NCI-H524 (cell line): ENCODE measurements at places on chromosomes 7 and 10.

- no peak for DNase-seq
Measured at GRCh38 chr10:133415752-133416151, 8.7 kb downstream of the SPRN start.

- DNase-seq, result no peak
Measured at GRCh38 chr7:144487901-144488300, 84.4 kb upstream of the NOBOX start.

GRCh38 chr10:95327367-95327766 lies 36.6 kb upstream of the PDLIM1 start:
- DNase-seq, result peak; percentile 83

- peak; percentile 90 for DNase-seq
Measured at GRCh38 chr7:30660331-30661255, 21.7 kb downstream of the CRHR2 start.

DNA sequence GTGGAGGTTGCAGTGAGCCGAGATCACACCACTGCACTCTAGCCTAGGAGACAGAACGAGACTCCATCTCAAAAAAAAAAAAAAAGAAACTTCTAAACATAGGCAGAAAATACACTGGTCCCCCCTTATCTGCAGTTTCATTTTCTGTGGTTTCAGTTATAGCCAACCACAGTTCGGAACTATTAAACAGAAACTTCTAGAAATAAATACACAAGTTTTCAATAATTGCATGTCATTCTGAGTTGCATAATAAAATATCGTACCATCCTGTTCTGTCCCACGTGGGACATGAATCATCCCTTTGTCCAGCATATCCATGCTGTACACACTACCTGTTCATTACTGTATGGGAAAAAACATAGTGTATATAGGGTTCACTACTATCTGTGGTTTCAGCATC lies 8.0 kb downstream of the XRCC2 start:
- DNase-seq, result no peak

- no peak for DNase-seq
Measured at GRCh38 chr10:17445400-17445998, 8.9 kb downstream of the ST8SIA6 start.

GRCh38 chr10:112775892-112776674 lies 174.0 kb upstream of the TCF7L2 start:
- DNase-seq, result peak; percentile 42

GRCh38 chr7:33457039-33457438 lies 327.7 kb downstream of the BBS9 start:
- no peak for DNase-seq

DNA sequence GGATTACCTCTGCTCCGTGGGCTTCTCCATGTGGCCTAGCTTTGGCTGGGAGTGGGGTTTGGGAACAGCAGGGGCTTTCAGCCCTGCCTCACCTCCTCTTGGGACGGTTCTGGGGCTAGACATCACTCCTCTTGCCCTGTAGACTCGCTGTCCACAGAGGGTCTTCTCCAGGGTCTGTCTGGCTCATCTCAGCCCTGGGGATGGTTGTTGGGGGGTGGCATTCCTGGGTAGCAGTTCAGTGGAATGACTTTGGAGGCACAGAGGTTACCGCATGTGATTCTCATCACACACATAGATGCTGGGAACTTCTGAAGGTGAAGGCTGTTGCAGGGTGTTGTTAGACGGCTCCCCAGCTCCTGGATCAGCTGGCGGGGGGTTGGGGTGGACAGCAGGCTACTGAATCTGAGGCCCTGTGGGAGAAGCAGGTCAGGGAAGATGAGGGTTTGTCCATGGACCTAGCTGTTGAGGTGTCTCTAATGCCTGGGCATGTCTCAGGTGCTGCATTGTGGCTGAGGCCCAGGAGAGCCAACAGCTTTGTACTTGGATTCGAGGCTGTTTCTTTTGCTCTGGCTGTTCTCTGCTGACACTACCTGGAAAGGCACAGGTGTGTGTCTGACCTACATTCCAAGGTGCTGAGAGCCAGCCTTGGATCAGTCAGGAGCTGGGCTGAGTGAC lies 23.8 kb downstream of the RAMP3 start:
- DNase-seq, result no peak
